Lower leg skin (tissue), 4 donors: ENCODE measurements at places on chromosomes 1 and 21. TPM values are rescaled to one million over a fixed set of nuclear protein-coding genes. Genes with fewer than 3 reads are reported as not detected.

The ELAPOR1 gene
- 16.4 TPM for total RNA-seq

The NBPF6 gene
- total RNA-seq: not detected

The SH2D5 gene
- 0.23 TPM for total RNA-seq

The BLACAT1 gene
- 0.26 TPM for total RNA-seq

The ADAM30 gene
- total RNA-seq: not detected

The SPOCD1 gene
- total RNA-seq: 0.13 TPM

The POGK gene
- total RNA-seq: 33.5 TPM

DNA sequence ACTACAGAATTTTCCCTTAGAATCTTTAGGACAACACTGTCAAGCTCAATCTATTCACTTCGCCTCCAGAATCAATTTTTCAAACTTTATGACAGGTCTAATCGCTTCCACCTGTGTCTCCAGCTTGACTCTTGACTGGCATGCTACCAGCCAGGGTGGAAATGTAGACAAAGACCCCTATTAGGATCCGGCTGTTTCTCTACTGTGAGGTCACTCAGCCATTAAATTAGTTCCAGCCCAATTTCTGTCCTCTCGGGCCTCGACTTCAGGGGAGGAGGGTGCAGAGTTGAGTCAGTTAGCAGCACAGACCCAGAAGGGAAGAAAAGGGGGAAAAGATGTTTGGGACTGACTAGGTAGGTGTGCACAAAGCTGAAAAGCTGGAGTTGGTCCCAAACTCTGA lies 78.5 kb downstream of the HLCS start:
- DNase-seq: no peak

GRCh38 chr1:40630488-40631223 lies 34.8 kb downstream of the RIMS3 start:
- no peak for DNase-seq

DNA sequence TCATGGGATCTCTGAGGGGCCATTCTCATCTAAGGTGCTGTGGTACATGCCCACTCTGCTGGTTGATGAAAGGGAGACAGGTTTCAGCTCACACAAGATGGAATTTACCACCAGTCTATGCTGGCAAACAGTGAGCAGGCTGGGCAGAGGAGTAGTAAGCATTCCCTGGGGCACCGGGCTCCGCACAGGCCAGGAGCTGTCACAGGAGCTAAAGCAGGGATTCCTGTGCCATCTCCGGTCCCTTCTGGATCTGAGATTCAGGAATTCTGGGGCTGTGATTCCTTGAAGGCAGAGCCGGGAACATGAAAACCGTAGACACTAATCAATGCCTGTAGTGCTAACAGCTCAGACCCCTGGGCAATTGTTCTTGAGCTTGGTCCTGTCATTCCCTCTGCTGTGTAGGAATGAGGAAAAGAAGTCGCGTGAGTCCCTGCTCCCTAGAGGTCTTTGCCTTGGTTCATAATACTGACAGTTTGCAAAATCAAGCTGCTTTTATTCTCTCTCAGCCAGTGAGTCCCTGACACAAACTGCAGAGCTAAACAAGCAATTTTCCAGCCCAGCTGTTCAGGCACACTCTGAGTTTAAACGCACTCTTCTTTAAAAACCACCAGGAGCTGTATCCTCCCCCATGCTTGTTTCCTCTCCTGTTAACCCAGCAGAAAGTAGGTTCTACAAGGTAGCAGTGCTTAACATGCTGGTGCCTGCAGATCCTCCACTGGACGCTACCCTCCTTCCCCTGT lies 52.5 kb downstream of the MDM4 start:
- DNase-seq: no peak

DNA sequence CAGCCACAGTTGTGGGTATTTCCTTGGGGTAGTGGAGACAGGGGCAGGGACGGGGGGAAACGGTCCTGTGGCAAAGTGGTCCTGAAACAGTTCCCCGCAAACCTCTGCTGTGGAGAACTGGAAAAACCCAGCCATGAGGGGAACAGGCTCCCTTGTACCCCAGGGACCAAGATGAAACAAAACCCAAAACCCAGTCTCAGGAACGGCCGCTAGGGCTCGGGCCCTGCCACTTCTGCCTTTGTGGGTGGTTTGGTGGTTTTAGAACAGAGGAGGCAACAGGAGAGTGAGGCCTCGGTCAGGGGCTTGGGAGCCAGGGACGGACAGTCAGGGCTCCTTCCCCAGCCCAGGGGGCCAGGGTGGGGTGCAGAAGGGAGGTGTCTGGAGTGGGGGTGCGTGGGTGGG lies 24.8 kb upstream of the EDN2 start:
- DNase-seq: no peak

GRCh38 chr1:182955596-182956588 lies 2.9 kb upstream of the SHCBP1L start:
- DNase-seq: no peak

- no peak for DNase-seq
These were observed 40.6 kb upstream of the SLC2A1 start for GRCh38 chr1:42999308-42999707.

- no peak for DNase-seq
These were observed 12.6 kb upstream of the LEPR start for GRCh38 chr1:65407877-65408276.

DNA sequence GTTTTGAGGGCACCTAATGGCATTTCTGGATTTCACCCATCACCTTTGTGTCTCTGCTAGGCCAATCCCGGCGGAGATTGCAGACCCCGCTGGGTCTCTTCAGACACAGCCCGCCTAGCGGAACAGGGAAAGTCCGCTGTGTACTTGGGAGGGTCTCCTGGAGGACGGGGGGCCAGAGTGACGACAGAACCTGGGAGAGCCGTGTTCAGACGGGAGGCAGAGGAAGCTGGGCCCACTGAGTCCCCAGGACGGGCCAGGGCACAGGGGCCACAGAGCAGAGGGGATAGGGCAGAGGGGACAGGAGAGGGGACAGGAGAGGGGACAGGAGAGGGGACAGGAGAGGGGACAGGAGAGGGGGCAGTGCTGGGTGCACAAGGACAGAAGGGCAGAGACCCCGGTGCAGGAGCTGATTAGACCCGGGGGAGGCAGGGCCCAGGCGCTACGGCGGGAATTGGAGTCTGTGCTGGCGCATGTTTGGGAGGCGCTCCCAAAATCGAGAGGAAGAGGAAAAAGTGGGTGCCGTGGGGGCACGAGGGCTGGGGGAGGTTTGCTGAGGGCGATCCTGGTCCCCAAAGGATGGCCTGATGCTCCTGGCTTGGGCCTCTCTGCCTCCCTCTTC lies 12.7 kb downstream of the TRPM2 start:
- no peak for DNase-seq

GRCh38 chr1:204782118-204782700 lies 88.5 kb upstream of the NFASC start:
- no peak for DNase-seq

DNA sequence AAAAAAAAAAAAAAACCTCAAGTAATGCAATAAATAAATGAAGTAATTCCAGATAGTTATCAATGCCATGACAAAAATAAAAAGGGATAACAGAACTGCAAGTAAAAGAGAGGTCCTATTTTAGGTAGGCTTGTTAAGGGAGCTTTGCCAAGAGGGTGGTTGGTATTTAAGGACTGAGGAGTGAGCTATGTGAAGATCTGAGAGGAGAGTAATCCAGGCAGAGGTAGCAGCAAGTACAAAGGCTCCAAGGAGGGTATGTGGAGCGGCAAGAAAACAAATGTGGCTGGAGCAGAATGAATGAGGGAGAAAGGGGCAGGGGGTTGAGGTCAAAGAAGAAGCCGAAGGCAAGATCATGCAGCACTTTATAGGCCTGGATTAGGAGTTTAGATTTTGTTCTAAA lies 59.9 kb upstream of the CDC42BPA start:
- no peak for DNase-seq
